ENCODE measurements at places on chromosomes 5 and 9.

GRCh38 chr5:26674846-26675245, 363.5 kb downstream of the CDH9 start:
- DNase-seq = no peak

DNA sequence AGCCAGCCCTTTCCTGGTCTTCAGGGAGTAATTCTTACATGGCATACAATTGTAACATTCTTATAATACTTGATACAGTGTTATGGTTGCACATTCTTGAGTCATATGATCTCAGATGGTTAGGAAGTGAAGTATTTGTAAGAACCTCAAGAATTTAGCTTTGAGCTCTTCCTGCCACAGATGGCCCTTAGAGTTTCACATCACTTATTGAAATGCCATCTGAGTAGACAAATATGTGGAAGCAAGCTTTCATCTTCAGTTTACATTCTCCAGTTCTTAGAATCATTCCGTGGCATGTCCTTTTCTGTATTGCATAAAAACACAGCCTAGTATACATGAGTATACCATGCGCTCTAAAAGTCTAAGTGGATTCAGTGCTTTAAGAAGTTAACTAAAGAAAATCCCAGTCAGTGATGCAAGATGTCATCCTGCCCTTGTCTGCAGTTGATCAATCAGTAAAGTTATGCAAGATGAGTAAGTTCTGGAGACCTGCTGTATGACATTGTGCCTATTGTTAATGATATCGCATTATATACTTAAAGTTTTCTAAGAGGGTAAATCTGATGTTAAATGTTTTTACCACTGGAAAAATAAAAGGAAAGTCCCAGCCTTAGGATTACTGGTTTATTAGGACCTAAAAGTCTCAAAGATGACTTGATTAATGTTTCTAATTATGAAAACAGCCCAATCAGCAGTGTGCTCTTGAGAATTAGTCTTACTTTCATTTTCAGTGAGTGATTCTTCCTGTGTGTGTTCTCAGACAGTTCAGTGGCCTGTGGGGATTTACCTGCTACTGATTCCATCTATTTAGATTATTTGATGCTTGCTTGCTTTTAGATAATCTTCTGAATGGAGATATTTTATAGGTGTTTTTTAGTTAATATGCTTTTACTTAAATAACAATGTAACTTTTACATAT, 29.4 kb downstream of the RHOBTB3 start:
- no peak for DNase-seq

DNA sequence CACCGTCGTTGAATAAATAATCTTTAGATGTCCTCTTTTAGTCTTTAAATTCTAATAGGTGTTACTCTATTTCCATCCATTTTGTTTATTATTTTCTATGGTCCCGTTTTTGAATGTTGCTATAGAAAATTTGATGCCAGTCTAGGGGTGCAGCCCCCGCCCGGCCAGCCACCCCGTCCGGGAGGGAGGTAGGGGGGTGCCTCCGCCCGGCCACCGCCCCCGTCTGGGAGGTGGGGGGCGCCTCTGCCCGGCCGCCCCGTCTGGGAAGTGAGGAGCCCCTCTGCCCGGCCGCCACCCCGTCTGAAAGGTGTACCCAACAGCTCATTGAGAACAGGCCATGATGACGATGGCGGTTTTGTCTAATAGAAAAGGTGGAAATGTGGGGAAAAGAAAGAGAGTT, 2372.2 kb upstream of the WWC1 start:
- DNase-seq = no peak

DNA sequence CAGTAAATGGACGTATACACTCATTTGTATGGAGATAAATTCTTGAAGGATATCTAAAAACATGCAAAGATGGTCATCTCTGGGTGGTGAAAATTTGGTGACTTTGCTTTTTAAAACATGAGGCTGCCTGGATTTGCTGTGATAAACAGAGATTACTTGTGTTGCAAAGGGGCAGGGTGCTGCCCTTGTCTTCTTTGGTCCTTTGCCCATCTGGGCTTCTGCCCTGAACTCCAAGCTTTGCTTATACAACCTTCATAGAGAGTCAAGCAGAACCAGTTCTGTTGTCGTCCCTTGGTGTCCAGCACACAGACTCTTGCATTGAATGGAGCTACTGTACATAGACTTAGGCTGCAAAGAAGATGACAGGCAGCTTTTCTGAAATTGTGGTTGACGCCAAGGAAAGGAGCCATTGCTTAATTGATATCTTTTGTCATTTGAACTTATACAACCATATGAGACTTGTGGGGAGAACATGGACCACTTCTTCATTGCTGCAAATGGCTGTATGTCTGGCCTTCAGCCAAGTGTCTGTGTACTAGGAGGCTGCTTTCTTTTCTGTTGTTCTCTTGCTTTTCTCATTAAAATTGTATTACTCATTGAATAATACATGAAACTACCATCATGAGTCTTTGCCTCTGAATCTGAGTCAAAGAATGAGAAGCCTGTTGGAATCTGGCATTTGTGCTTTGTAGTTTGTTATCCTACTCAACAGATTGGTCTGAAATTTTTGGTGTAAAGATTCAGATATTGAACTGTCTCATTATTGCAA, 152.5 kb downstream of the DMRT2 start:
- DNase-seq = no peak

DNA sequence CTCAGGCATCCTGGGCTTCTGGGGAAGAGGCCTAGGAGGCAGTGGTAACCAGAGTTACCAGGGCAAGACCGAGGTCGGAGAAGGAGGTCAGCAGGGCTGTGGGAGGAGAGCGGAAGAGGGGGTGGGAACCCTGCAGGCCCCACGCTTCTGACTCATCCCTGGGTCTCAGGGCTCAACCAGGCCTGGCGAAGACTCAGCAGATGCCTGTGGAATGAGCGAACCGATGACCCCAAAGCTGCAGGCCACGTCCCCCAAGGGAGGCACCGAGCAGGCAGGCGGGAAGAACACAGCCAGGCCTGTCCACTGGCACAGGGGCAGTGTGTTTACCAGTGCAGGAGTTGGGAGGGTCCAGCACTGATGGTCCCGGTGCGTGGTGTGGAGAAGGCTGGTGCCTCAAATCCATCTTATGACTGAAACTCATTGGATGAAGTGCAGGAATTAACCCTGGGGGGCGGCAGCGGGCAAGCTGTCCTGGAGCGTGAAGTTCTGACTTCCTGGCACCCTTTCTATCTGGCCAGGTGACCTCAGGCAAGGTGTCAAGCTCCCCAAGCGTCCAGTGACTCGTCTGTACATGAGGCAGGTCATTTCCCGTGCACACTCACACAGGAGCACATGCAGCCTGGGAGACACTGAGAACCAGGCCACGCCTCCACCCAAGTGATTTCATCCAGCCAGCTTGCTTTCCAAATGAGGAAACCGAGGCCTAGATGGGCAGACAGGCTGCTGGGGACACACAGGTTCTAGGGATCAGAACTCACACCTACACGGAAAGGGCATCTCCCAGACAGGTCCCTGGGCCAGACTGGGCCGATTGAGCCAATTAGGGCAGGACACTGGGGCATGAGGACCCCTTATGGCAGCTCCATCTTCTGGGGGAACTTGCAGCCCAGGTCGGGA, 69.1 kb downstream of the ADAMTS2 start:
- no peak for DNase-seq

GRCh38 chr5:32100691-32101302, 73.3 kb downstream of the GOLPH3 start:
- DNase-seq = no peak

DNA sequence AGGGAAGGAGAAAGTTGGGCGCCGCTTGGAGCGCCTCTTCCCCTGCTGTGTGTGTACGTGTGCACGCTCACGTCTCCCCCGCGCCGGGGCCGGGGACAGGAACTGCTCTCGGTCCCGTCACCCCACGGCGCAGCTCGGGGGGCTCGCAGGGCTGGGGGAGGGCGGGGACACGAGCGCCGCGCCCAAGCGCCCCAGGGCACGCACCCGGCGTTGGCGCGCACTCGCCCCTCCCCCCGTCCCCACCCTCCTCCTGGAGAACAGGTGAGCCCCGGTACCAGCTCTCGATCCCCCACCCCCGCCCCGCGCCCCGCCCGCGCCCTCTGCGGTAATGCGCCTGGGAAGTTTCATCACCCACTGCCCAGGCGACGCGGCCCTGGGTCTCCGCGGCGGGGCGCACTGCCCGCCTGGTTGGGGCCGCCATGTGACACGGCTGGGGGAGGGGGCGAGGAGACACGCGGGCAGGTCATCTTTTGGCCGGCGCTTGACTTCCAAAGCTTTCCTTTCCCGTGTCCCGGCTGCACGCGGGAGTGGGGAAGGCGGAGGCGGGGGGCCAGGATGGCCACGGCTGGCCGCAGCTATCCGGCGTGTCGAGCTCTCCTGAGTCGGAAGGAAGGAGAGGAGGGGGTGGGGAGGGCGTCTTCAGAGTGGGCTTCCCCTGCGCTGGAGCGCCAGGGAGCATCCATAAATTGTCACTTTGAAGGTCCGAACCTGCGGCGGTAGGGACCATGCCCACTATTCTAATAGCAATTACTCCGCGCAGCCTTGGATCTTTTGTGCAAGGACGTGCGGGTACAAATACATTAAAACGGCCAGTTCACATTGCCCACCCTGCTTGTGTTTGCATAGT, 1.5 kb upstream of the STC2 start:
- no peak for DNase-seq

GRCh38 chr5:9354336-9355081, 191.4 kb downstream of the SEMA5A start:
- no peak for DNase-seq

GRCh38 chr5:100861148-100861547, 41.9 kb downstream of the ST8SIA4 start:
- DNase-seq = no peak

DNA sequence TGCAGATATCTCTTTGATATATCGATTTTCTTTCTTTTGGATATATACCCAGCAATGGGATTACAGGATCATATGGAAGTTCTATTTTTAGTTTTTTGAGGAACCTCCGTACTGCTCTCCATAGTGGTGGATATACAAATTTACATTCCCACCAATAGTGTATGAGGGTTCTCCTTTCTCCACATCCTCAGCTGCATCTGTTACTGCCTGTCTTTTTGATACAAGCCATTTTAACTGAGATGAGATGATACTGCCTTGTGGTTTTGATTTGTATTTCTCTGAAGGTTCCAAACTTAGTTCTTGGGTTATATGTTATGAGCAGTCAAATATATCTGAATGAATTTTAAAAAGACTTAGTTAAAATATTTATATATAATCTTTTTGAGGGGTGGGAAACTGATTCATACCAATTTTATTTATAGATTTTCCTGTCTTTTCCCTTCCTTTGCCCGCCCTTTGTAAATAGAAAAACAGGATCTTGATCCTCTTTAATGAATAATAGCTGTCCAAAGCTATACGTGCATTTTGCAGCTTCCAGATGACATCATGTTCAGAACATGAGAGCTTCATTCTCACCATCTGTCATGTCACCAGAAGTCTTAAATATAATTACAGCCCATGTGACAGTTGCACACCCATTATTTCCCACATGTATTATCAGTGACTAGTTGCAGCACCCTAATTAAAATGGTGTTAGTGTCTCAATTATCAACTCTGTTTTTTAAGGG, 6.2 kb upstream of the ARHGEF28 start:
- DNase-seq = no peak

DNA sequence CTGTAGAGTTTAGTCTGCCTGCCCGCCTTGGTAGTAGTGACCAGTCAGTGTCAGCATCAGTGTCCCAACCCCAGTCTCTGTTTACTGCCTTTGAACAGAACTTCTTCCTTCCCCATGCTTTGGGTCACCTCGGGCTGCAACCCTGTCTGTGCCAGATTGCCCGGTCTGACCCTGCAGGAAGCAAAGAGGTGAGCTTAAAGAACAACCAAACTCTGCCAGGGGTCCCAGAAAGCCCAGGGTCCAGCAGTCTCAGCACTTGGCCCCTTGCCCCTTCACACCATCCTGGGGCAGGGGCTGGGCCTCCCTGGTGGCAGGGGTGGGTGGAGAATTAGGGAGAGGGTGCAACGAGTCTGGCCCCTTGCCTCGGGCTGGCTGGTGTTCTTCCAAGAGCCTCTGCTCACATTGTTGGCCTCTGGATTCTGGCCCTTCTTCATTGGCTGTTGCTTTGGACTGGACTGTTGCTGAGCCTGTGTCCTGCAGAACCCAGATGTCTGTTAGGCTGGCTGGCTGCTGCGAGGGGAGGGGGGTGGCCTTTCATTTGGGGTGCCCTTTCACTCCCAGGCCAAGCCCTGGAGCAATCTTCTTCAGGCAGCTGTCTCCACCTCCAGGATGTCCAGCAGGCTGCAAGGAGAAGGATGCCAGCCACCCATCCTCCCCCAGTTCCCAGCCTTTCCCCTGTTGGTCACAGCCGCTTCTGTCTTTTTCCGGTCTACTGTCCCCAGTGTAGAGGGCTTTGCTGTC, 51.2 kb downstream of the SAR1B start:
- no peak for DNase-seq

DNA sequence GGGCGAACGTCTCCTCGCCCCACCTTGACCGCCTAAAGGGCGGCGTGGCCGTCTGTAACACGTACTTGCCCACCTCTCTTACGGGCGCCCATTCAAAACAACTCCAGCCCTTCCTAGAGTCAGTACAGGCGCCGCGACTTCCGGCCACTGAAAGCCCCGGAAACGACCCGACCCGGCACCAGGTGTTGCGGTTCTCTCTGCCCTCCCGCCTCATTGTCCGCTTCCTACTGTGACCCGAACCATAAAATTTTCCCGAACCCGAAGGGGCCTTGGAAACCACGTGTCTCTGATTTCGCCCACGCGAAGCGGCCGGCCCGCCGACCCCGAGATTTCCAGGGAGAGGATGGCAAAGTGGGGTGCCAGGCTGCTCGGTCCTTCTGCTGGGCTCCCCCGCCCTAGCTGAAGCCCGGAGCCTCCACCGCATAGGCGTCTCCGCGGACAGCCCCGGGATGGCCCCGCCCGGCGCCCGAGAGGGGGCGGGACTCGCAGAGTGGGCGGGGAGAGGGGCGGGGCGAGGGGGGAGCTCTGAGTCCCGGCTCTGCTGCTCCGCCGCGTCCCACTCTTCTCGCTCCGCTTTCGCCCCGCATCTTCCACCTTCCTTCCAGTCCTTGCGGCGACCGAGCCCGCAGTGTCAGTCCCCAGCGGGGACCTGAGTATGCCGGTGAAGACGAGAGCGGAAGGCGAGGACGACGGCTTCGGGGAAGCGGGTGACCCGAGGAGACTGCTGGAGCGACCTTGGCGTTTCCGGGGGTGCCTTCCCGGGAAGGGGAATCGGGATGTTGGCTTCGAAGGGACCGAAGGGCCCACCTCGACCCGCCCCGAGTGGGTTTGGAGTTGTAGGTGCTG, 684 bp upstream of the PTGES2 start:
- DNase-seq = peak; percentile 74

GRCh38 chr9:17955409-17955808, 376.5 kb downstream of the SH3GL2 start:
- DNase-seq = no peak

Data from effector memory CD4-positive, alpha-beta T cell (primary cell).